Trophoblast cell (in vitro differentiated cells and primary cell): ENCODE measurements at places on chromosomes 1 and 21.

- no peak for DNase-seq
These were observed 142.7 kb upstream of the CSF3R start for GRCh38 chr1:36625253-36625934.

DNA sequence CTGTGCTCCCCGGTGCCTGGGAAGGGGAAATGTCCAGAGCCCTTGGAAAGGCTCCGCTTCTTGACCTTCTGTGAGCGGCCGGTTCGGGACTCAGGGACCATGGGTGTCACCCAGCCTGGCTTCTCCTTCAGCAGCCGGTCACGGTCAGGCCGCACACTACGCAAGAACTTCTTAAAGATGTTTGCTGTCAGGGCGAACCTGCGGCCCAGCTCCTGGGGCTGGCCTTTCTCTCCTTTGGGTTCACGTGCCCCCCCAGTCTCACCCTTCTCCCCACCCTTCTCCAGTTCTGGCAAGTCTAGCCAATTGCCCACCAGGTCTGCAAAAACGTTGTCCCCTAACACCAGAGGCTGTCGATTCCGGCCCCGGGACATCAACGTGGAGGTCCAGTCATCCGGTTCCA is 12.1 kb downstream of the INKA2 start:
- no peak for DNase-seq

- DNase-seq = no peak
These were observed 1357.7 kb downstream of the NCAM2 start for GRCh38 chr21:22355949-22356348.

DNA sequence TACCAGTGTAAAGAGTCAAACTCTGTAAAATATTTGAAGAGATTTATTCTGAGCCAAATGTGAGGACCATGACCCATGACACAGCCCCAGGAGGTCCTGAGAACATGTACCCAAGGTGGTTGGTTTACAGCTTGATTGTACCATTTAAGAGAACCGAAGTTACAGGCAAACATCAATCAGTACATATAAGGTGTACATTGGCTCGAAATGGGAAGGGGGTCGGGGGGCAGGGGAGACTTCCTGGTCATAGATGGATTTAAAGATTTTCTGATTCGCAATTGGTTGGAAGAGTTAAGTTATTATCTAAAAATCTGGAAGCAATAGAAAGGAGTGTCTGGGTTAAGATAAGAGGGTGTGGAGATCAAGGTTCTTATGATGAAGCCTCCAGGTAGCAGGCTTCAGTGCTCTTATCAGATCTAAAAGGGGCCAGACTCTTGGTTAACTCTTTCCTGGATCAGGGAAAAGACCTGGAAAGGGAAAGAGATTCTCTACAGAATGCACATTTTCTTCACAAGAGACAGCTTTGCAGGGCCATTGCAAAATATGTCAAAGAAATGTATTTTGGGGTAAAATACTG is 47.5 kb upstream of the NTPCR start:
- DNase-seq = no peak

DNA sequence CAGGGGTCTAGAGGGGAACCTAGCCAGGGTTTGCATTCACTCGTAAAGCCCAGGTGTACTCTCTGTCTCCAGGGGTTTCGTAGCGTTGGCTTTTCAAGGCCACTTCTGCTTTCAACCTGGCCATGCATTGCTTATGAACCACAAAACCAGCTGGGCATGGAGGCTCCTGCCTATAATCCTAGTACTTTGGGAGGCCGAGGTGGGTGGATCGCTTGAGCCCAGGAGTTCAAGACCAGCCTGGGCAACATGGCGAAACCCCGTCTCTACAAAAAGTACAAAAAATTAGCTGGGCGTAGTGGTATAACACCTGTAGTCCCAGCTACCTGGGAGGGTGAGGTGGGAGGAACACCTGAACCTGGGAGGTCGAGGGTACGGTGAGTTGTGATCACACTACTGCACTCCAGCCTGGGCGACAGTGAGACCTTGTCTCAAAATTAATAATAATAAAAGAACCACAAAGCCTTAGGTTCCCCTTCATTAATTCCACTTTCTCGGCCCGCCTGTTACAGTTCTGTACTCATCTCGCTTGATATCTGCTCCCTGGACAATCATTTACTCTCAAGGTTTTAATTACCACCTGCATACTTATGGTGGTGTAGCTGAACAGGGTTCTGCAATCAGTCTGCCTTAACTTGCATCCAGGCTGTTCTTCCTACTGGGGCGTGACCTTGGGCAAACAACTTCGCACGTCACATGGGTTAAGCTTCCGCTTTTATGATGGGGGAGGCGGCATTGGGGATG is 6.1 kb downstream of the SLC16A4 start:
- DNase-seq = no peak

DNA sequence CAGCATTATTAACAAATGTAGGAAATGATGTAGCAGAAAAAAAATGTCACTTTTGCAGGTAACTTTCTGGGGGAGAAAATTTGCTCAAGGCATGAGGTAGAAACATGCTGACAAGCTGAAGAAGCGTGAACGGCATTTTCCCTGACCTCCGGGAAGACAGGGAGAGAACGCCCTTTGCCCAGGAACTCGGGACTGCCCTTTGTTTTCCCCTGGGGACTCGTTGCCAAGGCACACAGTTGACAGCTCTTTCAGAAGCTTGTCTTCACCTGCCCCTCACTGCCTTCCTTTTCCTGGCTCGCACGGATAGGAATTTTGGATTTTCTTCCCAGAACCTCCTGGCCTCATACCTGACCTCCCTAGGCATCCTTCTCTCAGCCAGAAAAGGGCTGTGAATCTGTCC is 52.7 kb upstream of the COA6 start:
- peak; percentile 98 for DNase-seq

DNA sequence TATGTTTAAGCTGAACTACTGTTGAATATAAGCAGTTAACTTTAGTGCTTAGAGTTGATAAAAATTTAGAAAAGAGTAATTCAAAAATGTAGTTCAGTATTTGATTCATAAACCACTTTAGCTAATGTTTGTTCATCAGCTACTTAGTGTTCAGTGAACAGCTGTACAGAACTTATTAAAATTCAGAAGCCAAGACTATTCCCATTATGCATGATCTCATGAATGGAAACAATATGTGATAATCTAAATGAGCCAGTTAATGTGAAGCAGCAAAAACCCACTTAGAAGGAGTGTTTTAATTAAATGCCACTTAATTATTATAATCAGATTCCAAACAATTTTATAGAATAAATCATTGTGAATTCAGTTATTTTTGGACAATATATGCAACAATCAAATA is 92.9 kb upstream of the NEGR1 start:
- DNase-seq = no peak
